ENCODE measurements at places on chromosomes 4 and X.

- DNase-seq: no peak
Measured at GRCh38 chr4:102858828-102859464, 9.8 kb upstream of the CISD2 start.

DNA sequence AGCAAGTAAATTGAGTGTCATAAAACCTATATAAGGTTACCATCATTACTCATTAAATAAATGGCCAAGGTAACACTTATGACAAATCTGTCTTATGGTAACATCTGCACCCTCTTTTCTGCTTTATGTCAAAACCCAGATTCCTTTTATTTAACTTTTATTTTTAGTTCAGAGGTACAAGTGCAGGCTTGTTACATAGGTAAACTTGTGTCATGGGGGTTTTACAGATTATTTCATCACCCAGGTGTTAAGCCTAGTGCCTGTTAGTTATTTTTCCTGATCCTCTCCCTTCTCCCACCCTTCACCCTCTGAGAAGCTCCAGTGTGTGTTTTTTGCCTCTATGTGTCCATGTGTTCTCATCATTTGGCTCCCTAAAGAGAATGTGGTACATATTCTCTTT lies 930.7 kb downstream of the CCSER1 start:
- DNase-seq: no peak

DNA sequence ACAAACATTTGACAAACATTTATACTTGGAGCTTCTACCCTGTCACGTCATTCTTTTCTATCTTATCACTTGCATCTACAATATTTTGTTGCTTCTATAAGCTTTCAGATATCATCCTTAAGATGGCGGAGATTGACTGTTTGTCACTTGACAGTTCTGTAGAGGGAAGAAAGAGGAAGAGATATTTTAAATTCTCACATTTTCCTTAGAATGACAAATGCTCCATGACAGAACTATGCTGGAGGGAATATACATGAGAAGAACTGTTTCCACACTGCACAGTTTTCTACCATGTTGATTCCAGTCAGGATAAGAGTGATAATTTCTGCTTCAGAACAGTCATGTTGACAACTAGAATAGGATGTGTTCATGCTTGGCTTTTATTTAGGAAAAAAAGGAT lies 29.7 kb downstream of the FAM133A start:
- DNase-seq: no peak

DNA sequence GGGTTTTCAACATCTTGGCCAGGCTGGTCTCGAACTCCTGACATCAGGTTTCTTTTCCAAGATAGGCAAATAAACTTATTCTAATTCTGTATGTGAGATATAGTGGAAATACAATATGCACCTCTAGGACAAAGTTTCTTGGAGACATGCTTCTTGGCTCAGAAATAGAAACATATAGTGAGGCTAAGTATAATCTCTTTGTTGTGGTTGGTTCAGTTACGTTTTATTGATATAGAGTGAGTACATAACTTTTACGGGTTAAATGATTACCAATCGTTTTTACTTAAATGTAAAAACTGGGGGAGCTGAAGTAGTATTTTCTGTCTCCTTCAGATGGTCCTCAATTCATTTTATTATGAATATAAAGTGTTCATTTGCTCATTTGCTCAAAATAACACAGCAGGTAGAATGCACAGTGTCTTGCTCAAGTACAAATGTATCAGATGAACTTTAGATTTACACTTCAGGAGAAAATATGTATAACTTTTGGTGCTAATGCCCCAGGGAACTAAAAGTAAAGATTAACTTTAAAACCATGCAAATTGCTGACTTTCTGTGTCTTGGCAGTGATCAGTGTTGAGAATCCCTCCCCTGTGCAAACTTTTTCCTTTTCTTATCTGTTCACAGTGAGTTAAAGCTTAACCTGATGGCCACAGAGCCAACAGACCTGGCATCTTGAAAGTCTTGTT lies 77.6 kb downstream of the AFF1 start:
- DNase-seq: no peak
